Astrocyte of the hippocampus (primary cell): ENCODE measurements at places on chromosomes 2 and 18.

- no peak for DNase-seq
Measured at GRCh38 chr2:25570161-25570845, 103.1 kb downstream of the DTNB start.

- DNase-seq, result no peak
Measured at GRCh38 chr2:198100346-198100745, 296.0 kb downstream of the PLCL1 start.

GRCh38 chr2:232489516-232490220 is 2.0 kb upstream of the ECEL1 start:
- DNase-seq, result no peak

DNA sequence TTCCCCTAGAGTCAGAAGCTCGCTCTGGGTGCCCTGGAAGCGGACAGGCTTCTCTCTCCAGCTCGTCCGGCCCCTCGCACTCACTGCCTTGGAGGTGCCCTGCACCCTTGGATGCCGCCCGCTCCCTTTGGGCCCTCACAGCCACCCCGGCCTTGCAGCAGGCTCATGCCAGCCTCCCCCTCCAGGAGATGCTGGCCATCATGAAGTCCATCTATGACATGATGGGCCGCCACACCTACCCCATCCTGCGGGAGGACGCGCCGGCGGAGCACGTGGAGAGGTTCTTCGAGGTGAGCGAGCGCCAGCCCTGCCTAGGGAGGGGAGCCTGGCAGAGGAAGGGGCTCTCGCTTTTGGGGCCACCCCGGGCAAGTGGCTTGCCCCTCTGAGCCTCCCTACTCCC is 20.3 kb upstream of the FAHD2A start:
- DNase-seq, result no peak

DNA sequence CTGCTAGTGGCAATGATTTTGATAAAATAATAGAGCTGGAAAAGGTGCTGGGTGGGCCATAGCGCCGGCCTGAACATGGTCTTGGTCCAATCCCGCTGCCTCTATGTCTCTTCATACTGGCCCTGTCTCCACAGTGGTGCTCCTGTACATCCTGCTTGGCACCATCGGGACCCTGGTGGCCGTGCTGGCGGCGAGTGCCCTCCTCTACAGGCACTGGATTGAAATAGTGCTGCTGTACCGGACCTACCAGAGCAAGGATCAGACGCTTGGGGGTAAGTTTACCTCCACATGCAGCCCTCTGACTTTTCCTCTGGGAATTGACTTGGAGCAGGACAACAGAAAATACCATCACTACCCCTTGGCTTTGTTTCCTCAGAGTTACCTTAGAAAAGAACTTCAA is 24.0 kb downstream of the IL18RAP start:
- DNase-seq, result no peak

GRCh38 chr2:187627153-187627552 is 72.9 kb upstream of the TFPI start:
- no peak for DNase-seq

GRCh38 chr18:62716619-62717168 is 1.4 kb downstream of the PHLPP1 start:
- DNase-seq, result peak; percentile 72

- no peak for DNase-seq
Measured at GRCh38 chr2:96437512-96437911, 67.6 kb downstream of the NEURL3 start.

GRCh38 chr2:142952018-142952417 is 74.6 kb downstream of the KYNU start:
- DNase-seq, result no peak

- DNase-seq, result peak; percentile 98
Measured at GRCh38 chr2:191927319-191927867, 80.5 kb upstream of the CAVIN2 start.

DNA sequence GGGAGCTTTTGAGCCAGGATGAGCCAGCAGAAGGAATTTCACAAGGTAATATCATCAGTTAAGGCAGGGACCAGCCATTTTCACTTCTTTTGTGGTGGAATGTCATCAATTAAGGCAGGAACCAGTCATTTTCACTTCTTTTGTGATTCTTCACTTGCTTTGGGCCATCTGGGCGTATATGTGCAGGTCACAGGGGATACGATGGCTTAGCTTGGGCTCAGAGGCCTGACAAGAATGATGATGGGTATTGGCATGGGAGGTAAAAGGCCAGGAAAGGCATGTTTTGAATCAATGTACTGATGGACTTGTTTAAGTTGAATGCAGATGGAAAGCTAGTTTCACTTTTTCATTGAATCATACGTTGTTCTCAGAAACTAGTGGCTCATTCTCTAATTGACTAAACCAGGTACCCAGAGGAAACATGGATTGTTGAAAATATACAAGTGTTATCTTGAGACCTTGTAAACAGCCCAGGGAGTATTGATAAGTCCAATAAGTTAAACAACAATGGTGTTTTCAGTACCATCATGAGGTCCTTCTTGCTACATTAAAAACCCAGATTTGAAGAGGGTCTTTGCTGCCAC is 1672.5 kb upstream of the DDX18 start:
- no peak for DNase-seq

DNA sequence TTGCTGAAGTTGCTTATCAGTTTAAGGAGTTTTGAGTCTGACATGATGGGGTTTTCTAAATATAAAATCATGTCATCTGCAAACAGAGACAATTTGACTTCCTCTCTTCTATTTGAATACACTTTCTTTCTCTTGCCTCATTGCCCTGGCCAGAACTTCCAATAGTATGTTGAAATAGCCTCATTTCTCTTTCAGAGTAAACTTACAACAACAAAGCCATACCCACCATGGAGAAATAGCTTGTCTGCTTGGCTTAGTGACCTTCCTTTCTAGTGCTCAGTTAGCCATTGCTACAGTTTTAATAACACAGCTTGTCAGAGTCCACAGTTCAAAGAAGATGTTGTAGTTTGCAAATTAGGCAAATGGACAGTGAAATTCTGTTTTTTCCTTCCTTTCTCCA is 228.0 kb downstream of the ETAA1 start:
- no peak for DNase-seq
